HFFc6 (cell line): ENCODE measurements at places on chromosomes 5 and 9. TPM values are rescaled to one million over a fixed set of nuclear protein-coding genes. Genes with fewer than 3 reads are reported as not detected.

NSUN2 gene
- 57.3 to 69.3 TPM (median 60.5 TPM) in 3 replicates for total RNA-seq

GPX8 gene
- total RNA-seq, result 207 to 209 TPM (median 209 TPM) in 3 replicates

MAMDC2 gene
- total RNA-seq, result 4.5 to 16.1 TPM (median 7.6 TPM) in 3 replicates

TMEM203 gene
- 40.8 to 51.4 TPM (median 47.1 TPM) in 3 replicates for total RNA-seq

RMI1 gene
- 8.0 to 13.4 TPM (median 11.9 TPM) in 3 replicates for total RNA-seq

PSAT1 gene
- 61.6 to 111 TPM (median 94.7 TPM) in 3 replicates for total RNA-seq

IFNK gene
- total RNA-seq, result not detected in 2 replicates

TMC1 gene
- total RNA-seq, result 0.68 to 1.4 TPM (median 1.1 TPM) in 3 replicates

RASEF gene
- 0.09 TPM in 1 of 3 replicates, not detected in the others for total RNA-seq

HCN1 gene
- total RNA-seq, result not detected in 3 replicates

GPR150 gene
- total RNA-seq, result 0.12 to 0.25 TPM (median 0.17 TPM) in 3 replicates

PCDHGB3 gene
- total RNA-seq, result 4.0 to 4.5 TPM (median 4.1 TPM) in 3 replicates

ETF1 gene
- 133 and 147 TPM in 2 replicates for total RNA-seq

FOXI1 gene
- not detected in 3 replicates for total RNA-seq

TSTD2 gene
- 7.0 and 8.9 TPM in 2 replicates for total RNA-seq

KIAA0825 gene
- total RNA-seq, result 1.5 to 2.8 TPM (median 2.5 TPM) in 3 replicates

GMCL2 gene
- total RNA-seq, result not detected in 3 replicates

SCGB3A1 gene
- not detected in 3 replicates for total RNA-seq

PIP5K1B gene
- total RNA-seq, result not detected in 3 replicates

NMUR2 gene
- total RNA-seq, result not detected in 2 replicates

SMIM33 gene
- not detected in 3 replicates for total RNA-seq

SGCD gene
- total RNA-seq, result 5.8 to 6.7 TPM (median 6.5 TPM) in 3 replicates

HINT2 gene
- 28.7 to 35.8 TPM (median 31.0 TPM) in 3 replicates for total RNA-seq

GLRA1 gene
- not detected in 3 replicates for total RNA-seq

PCDHA2 gene
- not detected in 3 replicates for total RNA-seq

DBN1 gene
- total RNA-seq, result 344 to 394 TPM (median 389 TPM) in 3 replicates

GZMA gene
- not detected in 2 replicates for total RNA-seq

IL9 gene
- total RNA-seq, result not detected in 3 replicates

PCDHB11 gene
- 0.21 and 0.54 TPM in 2 replicates for total RNA-seq
